ENCODE measurements at places on chromosomes 6 and 20. TPM values are rescaled to one million over a fixed set of nuclear protein-coding genes. Genes with fewer than 3 reads are reported as not detected.

The MYBL2 gene
- total RNA-seq: 108 TPM

The MAP7 gene
- total RNA-seq: 1.1 TPM

The LPIN3 gene
- total RNA-seq: 1.2 TPM

The MOG gene
- not detected for total RNA-seq

The KCNQ2 gene
- 0.26 TPM for total RNA-seq

The MYCT1 gene
- total RNA-seq: not detected

The WFDC2 gene
- total RNA-seq: not detected

GRCh38 chr6:12363651-12364381 lies 73.7 kb downstream of the EDN1 start:
- no peaks in the 10 kb centered on the region for H3K4me1 ChIP-seq
- no peak for DNase-seq
- peaks cover 1% of the 10 kb centered on the region for H3K27me3 ChIP-seq

GRCh38 chr20:63428906-63429575 lies 43.4 kb downstream of the KCNQ2 start:
- no peaks in the 10 kb centered on the region for H3K36me3 ChIP-seq
- H3K27me3 ChIP-seq: no peaks in the 10 kb centered on the region
- H3K27ac ChIP-seq: no peak overlapping the region
- no peak overlapping the region for H3K4me3 ChIP-seq

DNA sequence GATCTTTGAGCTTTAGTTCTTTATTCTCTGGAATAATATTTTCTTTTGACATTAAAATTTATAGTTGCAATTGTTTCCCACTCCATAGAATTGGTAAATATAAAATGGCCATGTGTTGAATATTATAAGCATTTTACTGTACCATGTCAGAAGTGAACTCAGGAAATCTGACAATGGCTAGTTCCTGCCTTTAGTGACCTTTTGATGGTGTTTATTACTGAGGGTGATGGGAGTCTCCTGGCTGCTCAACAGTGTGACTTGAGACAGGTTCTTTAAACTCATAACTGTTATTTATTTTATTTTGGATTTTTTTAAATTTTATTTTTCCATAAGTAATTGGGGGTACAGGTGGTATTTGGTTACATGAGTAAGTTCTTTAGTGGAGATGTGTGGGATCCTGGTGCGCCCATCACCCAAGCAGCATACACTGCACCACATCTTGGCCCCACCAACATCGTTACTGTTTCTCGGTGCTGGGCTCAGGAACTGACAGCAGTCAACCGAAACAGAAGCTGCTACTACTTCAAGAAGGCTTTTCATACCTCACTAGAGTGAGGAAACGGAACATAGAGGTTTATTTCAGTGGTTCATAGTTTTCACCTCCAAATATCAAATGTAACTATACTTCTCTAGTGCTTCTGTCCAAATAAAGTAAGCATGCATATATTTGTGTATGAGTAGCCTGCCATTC lies 90.4 kb downstream of the PLEKHG1 start:
- DNase-seq: no peak
- no peak overlapping the region for H3K27ac ChIP-seq
- H3K27me3 ChIP-seq: no peaks in the 10 kb centered on the region
- no peaks in the 10 kb centered on the region for H3K4me1 ChIP-seq
- H3K4me3 ChIP-seq: no peak overlapping the region
- no peaks in the 10 kb centered on the region for H3K36me3 ChIP-seq

GRCh38 chr6:31586599-31587281 lies 663 bp downstream of the LST1 start:
- peak; percentile 78 for DNase-seq
- peaks cover 60% of the 10 kb centered on the region for H3K4me1 ChIP-seq

- no peak overlapping the region for H3K27ac ChIP-seq
- H3K4me3 ChIP-seq: no peak overlapping the region
- H3K4me1 ChIP-seq: peaks cover 19% of the 10 kb centered on the region
- peaks cover 4% of the 10 kb centered on the region for H3K27me3 ChIP-seq
- peaks cover 13% of the 10 kb centered on the region for H3K36me3 ChIP-seq
- no peak for DNase-seq
These were observed 133.3 kb downstream of the IPCEF1 start for GRCh38 chr6:154223296-154223695.

DNA sequence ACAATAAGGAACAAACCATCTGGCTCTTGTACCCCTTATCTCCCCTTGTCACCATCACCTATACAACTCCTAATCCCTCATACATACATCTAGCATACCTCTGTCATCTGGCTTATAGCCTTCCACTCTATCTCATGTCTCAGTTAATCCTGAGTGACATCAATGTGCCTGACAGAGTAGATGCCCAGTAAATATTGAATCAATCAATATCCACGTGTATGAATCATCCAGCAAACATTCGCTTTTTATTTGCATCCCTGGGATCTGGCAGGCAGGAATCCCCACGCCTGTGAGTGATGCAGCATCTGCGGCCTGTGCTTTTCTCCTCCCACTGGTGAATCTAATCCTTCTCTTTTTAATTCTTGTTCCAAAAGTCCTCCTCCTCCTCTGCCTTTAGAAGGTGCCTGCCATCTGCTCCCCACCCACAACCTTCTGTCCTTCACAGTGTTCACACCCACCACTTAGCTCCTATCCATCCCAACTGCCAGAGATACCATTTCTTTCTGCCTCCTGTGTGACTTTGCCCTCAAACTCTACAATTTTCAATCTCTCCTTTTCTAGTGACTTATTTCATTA lies 37.6 kb downstream of the ZNF391 start:
- H3K27ac ChIP-seq: no peak overlapping the region
- no peak for DNase-seq
- H3K4me1 ChIP-seq: no peaks in the 10 kb centered on the region
- no peak overlapping the region for H3K4me3 ChIP-seq
- no peaks in the 10 kb centered on the region for H3K27me3 ChIP-seq

DNA sequence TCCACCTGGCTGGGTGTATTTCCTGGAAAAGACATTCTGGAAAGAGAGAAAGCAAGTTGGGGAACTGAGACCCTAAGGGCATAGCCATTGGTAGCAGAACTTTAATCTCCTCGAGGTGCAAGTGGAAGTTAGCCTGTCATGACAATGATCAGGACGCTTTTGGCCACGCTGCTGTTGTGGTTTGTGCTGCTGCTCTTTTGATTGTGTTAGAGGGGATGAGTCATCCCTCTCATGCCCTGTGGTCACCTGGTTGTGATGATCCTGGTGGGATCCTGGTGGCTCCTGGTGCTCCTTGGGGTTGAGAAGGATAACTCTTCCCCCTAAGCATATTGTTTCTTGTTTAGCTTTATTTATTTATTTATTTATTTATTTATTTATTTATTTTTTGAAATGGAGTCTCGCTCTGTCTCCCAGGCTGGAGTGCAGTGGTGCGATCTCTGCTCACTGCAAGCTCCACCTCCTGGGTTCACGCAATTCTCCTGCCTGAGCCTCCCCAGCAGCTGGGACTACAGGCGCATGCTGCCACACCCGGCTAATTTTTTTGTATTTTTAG lies 350.3 kb downstream of the KIF16B start:
- no peaks in the 10 kb centered on the region for H3K27me3 ChIP-seq
- no peak overlapping the region for H3K27ac ChIP-seq
- no peak overlapping the region for H3K4me3 ChIP-seq
- no peak for DNase-seq
- H3K36me3 ChIP-seq: no peaks in the 10 kb centered on the region

DNA sequence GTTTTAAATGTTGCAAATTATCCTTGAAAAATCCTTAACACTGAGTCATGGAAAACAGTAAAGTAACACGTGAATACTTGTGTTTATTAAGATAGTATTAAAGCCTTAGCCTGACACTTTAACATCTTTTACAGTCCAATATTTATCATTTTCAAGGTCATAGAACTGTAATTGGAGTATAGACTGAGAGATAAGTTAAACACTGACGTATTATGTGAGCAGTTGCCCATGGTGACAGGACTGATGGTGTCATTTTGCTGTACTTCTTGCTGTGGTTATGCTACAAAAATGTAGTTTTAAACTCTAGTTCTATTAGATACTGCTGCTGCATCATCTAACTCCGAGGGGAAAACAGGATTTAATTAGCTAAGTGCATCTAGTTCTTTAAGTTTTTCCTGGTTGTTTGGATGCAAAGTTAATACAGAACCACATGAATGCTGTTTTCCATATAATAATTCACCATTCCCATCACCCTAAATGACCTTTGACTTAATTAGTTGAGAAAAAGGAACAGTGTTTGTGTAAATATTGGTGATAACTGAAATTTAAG lies 37.8 kb downstream of the SLC2A12 start:
- H3K36me3 ChIP-seq: no peaks in the 10 kb centered on the region
- H3K27ac ChIP-seq: no peak overlapping the region
- H3K27me3 ChIP-seq: peaks cover 11% of the 10 kb centered on the region
- H3K4me3 ChIP-seq: no peak overlapping the region

- peaks cover 4% of the 10 kb centered on the region for H3K4me1 ChIP-seq
- H3K4me3 ChIP-seq: no peak overlapping the region
- no peak overlapping the region for H3K27ac ChIP-seq
- no peak for DNase-seq
- no peaks in the 10 kb centered on the region for H3K36me3 ChIP-seq
These were observed 8.7 kb upstream of the GTF3C6 start for GRCh38 chr6:110949679-110950285.

GRCh38 chr20:32523613-32524213 lies 61.4 kb downstream of the NOL4L start:
- DNase-seq: no peak
- no peak overlapping the region for H3K4me3 ChIP-seq
- H3K4me1 ChIP-seq: peaks cover 62% of the 10 kb centered on the region
- peak overlapping the region; percentile 19 for H3K27ac ChIP-seq
- peaks cover 23% of the 10 kb centered on the region for H3K36me3 ChIP-seq
- H3K27me3 ChIP-seq: no peaks in the 10 kb centered on the region

- DNase-seq: no peak
- H3K4me1 ChIP-seq: peaks cover 12% of the 10 kb centered on the region
- no peaks in the 10 kb centered on the region for H3K36me3 ChIP-seq
- no peak overlapping the region for H3K4me3 ChIP-seq
- peaks cover 33% of the 10 kb centered on the region for H3K27me3 ChIP-seq
These were observed 90.1 kb downstream of the NCR2 start for GRCh38 chr6:41425511-41425910.

- no peak overlapping the region for H3K4me3 ChIP-seq
- DNase-seq: no peak
- no peaks in the 10 kb centered on the region for H3K4me1 ChIP-seq
- no peaks in the 10 kb centered on the region for H3K36me3 ChIP-seq
- no peak overlapping the region for H3K27ac ChIP-seq
These were observed 78.8 kb downstream of the RPS12 start for GRCh38 chr6:132892929-132893771.

DNA sequence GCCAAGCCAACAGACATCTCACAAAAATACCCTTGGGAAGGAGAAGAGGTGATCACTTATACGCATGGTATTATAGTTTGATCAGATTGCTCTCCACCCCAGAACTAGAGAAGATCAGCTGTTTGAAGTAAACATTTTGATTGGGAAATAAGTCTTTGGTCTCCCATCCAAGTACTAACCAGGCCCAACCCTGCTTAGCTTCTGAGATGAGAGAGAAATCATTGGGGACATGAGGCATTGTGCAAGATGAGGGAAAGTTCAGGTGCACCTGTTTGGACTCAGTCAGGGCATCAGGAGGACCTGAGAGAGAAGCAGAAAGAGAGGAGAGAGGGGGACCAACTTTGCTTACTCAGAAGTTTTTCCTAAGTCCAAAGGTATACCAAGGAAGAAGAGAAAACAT lies 11.4 kb downstream of the RIPK1 start:
- H3K27ac ChIP-seq: no peak overlapping the region
- H3K4me1 ChIP-seq: peaks cover 16% of the 10 kb centered on the region
- no peak for DNase-seq
- H3K36me3 ChIP-seq: peaks cover 65% of the 10 kb centered on the region
- H3K4me3 ChIP-seq: no peak overlapping the region

- H3K36me3 ChIP-seq: peaks cover 7% of the 10 kb centered on the region
- H3K4me1 ChIP-seq: peaks cover 18% of the 10 kb centered on the region
- H3K4me3 ChIP-seq: peak overlapping the region; percentile 91
- no peaks in the 10 kb centered on the region for H3K27me3 ChIP-seq
- DNase-seq: no peak
These were observed 838 bp downstream of the AHCY start for GRCh38 chr20:34302312-34302722.

DNA sequence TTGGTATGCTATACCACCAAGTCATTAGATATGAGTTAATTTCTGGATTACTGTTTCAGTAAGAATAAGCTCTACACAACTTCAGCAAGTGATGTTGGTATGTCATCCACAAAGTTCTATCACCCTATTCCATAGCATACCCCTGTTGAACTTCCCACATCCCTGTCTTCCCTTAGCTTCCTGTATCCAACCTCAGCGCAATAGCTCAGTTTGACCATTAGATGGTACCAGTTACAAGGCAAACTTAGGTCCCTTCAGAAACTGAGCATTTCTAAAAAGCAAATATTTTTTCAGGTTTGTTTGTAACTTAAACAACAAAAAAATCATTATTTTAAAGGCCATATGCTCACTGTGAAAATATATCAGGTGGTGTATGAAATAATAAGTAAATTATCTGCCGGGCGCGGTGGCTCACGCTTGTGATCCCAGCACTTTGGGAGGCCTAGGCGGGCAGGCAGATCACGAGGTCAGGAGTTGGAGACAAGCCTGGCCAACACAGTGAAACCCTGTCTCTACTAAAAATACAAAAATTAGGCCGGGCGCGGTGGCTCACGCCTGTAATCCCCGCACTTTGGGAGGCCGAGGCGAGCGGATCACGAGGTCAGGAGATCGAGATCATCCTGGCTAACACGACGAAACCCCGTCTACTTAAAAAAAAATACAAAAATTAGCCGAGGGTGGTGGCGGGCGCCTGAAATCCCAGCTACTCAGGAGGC lies 8.8 kb upstream of the MOG start:
- H3K4me1 ChIP-seq: peaks cover 10% of the 10 kb centered on the region
- no peaks in the 10 kb centered on the region for H3K36me3 ChIP-seq
- DNase-seq: no peak
- H3K27me3 ChIP-seq: peaks cover 1% of the 10 kb centered on the region

- H3K4me1 ChIP-seq: peaks cover 82% of the 10 kb centered on the region
- peaks cover 34% of the 10 kb centered on the region for H3K36me3 ChIP-seq
- peak; percentile 68 for DNase-seq
- H3K27ac ChIP-seq: peak overlapping the region; percentile 91
- no peaks in the 10 kb centered on the region for H3K27me3 ChIP-seq
These were observed 14.5 kb upstream of the SIRPG start for GRCh38 chr20:1671891-1672669.

DNA sequence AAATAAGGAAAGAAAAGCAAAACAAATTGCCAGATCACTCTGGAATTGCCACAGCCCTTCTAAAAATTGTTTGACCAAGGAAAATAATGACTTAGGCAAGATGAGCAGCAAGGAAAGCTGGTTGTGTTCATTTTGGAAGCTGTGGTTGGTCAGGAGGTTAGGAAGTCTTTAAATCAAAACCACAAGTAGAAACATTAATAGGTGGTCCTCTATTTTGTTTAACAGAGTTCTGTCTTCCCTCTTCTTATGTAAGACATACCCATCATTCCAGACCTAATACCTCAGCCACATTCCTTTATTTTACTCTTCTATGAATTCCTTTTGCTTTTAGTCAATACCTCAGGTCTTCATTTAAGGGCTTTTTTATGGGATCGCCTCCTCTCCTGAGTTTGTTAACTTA lies 422.2 kb upstream of the PLCB4 start:
- H3K27me3 ChIP-seq: no peaks in the 10 kb centered on the region
- no peak overlapping the region for H3K27ac ChIP-seq
- no peak overlapping the region for H3K4me3 ChIP-seq
